Activated CD4-positive, alpha-beta T cell treated with anti-CD3 and anti-CD28 coated beads, Interleukin-2, Interleukin-4, amounts not matched to agents 100 ng/mL and 50 ng/mL, durations not matched to agents 16 hours and 8 hours (primary cell): ENCODE measurements at places on chromosomes 11 and 22.

GRCh38 chr22:49203091-49203858 is 624.4 kb downstream of the BRD1 start:
- no peak for DNase-seq

DNA sequence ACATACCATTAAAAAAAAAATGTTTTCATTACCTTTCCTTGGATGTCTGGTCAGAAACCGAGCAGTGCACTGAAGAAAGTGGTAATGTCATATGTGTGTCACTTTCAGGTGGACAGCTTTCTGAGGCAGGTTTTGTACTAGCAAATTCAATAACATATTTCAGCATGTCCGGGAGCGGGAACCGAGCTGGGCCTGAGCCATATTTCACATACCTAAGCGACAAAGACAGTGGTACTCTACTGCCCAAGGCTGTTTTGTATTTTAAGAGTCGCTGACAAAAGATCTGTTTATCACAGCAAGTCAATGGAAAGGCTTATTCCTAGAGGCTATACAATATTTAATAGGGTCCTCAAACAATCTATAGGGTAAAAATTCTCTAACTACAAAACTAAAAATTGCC is 38.0 kb downstream of the CLDN25 start:
- DNase-seq = no peak

DNA sequence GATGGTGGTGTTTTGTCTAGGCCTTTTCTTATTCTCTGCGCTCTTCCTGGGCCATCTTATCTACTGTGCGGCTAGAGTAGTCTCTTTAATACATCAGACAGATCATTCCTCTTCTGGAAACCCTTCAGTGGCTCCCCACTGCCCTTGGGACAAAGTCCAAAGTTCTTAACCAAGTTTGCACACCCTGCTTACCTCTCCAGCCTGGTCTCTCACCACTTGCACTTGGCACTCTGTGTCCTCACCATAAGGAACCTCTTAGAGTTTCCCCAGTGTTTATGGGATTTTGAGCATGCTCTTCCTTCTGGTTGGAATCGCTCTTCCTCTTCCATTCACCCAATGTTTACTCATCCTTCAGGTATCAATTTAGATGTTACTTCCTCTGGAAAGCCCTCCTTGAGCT is 5.2 kb upstream of the SPTBN2 start:
- no peak for DNase-seq

GRCh38 chr11:67288198-67288451 is 978 bp upstream of the ANKRD13D start:
- no peak for DNase-seq

- no peak for DNase-seq
These were observed 7.6 kb upstream of the CDC42EP1 start for GRCh38 chr22:37552524-37553163.

GRCh38 chr11:59551659-59552521 is 40.6 kb downstream of the OR4D9 start:
- DNase-seq = peak; percentile 60

GRCh38 chr11:113587308-113587739 is 112.1 kb upstream of the DRD2 start:
- peak; percentile 94 for DNase-seq

DNA sequence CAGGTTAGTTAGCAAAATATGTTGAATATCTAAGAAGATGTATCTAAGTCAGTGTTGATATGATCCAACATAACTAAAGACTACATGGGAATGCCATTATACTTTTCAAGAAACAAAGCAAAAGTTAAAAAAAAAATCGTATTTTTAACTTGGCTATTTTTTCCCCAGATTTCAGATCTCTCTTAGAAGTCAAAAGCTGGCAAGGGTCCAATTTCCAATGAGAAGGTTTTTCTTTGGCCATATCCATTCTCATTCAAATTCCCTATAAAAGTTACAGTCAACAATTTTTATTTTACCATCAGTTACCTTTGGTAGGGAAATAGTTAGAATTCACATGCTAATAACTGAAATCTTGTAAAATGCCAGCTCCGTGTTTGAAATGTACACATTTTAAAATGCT is 70.5 kb upstream of the FAT3 start:
- DNase-seq = no peak

GRCh38 chr11:105224482-105225253 is 85.1 kb upstream of the CARD18 start:
- no peak for DNase-seq

GRCh38 chr11:843086-843734 is 558 bp downstream of the TSPAN4 start:
- no peak for DNase-seq

- no peak for DNase-seq
These were observed 38.8 kb upstream of the CHRNA10 start for GRCh38 chr11:3709977-3710376.

DNA sequence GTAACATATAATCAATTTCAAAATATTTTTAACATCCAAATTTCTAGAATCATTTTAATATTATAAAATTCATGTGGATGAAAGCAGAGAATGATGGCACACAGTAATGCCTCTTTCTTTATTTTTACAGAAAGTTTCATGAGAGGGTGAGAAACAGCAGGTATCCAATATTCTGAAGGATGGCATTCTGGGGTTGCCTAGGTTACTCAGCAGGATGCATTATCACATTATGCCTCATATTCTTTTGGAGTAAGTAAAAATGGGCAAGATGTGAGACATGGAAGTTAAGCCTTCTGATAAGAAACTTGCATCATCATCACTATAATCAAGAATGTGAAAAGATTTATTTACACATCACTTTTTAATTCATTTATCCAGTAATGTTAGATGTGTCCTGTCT is 148.7 kb upstream of the PGR start:
- no peak for DNase-seq

DNA sequence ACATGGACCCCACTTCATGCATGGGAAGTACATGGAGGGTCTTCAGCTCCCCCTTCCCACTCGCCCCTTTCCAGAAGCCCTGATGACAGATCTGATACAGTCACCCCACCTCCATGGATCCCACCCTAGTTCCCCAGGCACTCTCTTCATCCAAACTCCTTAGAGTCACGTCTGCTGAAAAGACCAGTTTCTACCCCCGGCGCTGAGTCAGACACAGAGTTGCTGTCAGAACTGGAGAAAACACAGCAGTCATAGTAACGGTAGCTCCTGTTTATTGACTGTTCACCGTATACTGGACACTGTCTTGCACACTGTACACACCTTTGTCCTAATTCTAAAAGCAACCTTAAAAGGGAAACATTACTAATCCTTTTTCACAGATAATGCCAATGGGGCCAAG is 29.1 kb downstream of the DRD2 start:
- DNase-seq = peak; percentile 85

DNA sequence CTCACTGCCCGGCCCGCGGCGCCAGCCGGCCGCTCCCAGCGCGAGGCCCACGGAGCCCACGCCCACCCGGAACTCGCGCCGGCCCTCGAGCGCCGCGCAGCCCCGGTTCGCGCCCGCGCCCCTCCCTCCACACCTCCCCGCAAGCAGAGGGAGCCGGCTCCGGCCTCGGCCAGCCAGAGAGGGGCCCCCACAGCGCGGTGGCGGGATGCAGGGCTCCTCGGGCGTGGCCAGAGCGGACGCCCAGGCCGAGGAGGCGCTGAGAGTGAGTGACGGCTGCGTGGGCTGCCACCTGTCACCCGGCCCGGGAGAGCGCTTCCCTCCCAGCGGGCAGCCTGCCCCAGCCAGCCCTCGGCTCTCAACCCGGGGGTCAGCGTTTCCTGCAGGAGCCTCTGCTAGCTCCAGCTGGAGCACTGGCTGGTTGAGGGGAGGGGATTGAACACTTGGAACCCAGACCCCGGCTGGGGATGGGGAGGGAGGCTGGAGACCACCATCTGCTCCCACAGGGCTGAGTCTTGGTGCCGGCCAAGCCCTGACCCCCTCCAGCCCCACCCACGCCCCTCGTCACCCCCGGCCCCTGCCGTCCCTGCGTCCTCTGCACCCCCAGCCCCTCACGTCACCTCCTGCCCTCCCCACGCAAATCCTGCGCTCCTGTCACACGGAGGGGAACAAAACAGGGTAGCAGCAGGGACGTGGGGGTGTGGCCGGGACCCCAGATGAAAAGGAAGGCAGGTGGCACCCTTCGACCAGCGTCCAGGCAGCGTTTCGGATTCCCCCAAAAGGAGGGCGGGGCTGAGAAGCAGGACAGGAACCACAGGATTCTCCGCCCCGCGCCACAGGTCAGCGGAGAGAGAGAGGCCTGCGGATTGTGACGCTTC is 157.0 kb downstream of the BRD1 start:
- DNase-seq = no peak

DNA sequence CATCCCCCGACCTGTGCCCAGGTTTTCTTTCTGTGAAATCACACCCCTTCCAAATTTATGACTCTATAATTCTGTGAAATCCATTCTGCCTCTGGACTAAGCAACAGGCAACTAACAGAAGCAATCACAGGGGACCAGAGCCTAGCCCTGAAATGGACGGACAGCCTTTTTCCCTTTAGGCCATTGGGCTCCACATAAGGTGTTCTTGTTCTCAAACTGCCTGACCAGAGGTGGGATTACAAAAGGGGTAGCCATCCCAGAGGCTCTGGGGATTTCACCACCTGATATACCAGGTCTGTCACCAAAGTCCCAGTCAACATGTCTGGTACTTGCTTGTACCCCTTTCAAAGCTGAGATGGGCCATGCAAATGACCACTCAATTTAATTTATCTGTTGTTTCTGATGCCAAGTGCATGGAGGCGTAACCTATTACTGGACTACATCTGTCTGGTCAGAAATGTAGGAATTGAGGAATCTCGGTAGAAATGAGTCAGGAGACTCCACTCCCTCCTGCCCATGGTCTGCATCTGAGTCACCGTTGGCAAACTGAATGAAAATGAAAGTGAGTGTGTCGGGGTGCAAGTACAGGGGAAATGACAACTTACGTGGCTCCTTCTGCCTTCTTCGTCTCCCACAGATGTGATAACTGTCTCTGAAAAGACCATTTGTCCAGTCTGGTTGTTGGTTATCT is 10.2 kb downstream of the DKK3 start:
- peak; percentile 50 for DNase-seq

GRCh38 chr11:112694813-112695212 is 266.4 kb upstream of the NCAM1 start:
- no peak for DNase-seq

GRCh38 chr11:97739932-97740800 is 1280.6 kb upstream of the CNTN5 start:
- no peak for DNase-seq
